ENCODE measurements at places on chromosomes 13 and 19.

DNA sequence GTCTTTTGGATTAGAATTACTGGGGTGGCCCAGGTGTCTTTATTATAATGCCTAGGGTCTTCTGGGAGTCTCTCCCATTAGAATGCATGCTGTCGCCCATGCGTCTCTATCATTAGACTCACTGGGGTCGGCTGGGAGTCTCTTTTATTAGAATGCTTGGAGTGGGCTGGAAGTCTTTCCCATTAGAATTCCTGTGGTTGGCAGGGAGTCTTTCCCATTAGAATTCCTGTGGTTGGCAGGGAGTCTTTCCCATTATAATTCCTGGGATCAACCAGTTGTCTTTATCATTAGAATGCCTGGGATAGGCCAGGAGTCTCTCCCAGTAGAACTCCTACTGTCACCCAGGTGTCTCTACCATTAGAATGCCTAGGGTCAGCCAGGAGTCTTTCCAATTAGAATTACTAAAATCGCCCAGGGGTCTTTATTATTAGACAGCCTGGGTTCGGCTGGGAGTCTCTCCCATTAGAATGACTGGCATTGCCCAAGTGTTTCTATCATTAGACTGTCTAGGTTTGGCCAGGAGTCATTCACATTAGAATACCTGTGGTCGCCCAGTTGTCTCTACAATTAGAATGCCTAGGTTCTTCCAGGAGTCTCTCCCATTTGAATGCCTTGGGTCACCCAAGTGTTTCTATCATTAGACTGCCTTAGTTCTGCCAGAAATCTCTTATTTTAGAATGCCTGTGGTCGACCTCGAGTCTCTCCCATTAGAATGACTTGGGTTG, 1558.5 kb downstream of the UQCRFS1 start:
- no peak for DNase-seq

DNA sequence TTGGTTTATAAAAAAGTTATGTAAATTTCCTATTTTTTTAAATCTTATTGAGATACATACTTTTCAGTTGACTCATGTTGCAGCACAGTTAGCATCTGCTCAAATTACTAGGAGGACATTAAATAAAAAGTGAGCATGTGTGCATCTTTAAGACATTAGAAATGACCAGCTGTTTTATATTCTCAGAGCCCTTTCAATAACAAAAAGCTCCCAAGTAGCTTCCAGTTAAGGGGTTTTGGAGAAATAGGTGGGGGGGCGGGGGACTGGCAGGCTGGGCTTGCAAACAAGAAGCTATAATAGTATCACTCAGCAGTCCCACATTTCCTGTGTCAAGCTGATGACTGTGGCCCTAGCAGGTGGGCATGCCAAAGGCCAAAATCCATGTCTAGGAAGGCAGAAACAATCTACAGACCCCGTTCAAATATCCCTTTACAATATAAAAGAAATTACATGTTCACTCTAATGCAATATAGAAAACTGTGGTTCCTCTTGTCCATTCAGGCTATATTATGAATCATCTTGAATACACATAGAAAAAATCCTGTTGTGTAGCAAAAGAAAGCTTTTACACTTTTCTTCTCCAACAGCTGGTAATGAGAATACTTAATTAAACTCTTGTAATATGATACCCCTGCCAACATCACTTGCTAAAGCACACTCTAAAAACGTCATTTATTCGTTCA, 1713.2 kb upstream of the SLC10A2 start:
- DNase-seq, result peak; percentile 17

DNA sequence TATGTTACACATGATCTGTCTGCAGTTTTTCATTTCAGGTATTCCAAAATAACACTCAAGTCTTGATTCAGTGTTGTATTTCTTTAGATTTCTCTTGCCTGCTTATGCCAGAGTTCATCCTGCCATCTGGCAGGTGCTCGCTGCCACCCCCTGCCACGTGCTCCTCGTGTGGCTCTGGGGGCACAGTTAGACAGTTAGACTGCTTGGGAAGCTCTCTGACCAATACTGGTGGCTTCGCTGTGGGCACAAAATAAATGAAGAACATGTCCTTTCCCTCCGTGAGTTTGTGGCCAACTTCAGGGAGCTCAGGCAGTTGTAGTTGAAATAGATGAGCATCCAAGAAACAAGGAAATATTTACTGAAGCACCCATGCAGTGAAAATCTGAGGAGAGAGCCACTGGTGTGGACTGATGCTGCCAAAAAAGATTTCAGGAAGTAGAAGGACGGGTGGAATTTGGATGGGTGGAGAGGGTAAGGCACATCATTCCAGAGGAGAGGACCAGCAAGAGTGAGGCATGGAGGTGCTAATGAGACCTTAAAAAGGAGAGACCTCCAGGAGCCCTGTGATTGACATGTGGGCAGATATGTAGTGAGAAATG, 37.5 kb upstream of the GPR183 start:
- no peak for DNase-seq

DNA sequence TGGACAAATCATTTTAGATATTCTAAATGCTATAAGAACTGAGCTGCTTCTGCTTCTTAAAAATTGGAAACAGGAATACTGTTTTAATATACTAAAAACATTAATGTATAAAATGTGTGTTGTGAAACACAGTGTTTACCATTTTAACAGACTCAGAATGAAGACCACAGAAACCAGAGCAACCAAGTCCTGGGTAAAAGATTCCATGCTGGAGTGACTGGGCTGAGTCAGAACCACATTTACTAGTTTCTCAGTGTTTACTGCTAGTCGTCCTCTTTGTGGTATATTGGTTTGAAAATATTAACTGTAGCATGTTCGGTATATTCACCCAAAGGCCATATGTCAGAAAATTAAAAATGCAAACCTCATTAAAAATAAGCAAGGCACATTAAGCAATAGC, 31.9 kb downstream of the ANKRD10 start:
- peak; percentile 29 for DNase-seq

- no peak for DNase-seq
Measured at GRCh38 chr19:50224986-50225747, 21.7 kb downstream of the MYH14 start.
